Left forelimb (tissue), 1 donor: ENCODE measurements at places on chromosomes 3 and 15.

DNA sequence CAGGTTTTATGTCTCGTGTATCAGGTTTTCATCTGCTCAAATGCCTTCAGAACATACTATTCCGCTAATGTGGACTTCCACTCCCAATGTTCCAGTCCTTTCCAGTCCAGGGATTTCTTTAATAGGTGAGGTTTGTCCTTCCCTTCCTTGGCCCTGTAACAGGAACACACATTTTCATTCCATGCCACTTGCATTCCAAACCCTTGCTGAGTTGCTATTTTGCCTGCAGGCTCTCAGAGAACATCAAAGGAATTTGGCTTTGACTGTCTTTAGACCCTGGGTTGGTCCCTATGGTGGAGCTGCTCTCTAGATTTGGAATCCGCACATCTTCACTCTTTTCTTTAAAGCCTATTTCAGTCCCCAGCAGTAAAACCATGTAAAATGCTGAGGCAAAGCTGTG is 12.3 kb upstream of the ALCAM start:
- DNase-seq: no peak

DNA sequence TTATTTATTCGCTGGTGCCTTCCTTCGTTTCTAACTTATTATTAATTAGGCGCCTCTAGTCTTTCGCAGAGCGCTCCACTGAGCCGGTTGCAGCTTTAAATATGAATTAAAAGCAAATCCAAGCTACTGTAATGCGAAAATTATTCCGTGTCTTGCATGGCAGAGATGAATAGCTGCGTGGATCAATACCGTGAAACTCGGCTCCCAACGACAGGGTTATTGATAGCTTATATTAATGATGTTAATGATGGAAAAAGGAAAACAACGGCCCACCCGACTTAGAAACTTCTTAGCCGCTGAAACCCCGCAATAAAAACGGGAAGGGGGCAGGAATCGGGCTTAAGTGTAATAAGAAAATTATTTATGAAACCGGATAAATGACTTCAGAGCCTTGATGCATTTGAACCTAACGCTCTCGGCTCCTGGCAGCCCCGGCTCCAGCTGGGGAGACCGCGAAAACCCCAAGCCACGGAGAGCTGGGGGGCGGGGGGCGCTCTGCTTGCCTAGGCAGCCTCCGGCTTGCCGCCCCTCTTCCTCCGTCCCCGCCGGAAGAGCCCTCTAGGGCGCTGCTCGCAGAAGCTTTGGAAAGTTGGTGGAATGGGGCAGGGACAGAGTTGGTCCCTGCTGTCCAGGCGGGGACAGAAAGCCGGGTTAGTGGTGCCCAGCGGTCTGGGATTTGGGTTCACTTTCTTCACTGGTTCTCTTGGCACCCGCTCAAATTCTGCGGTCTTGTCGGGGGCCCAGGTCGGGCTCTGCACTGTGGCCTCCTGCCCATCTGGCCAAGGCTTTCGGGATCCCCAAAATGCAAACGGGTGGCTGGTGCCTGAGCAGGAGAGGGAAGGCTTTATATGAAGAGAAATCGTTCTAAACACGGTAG is 7.7 kb upstream of the ONECUT1 start:
- DNase-seq: no peak

GRCh38 chr15:33311312-33311971 is 675 bp downstream of the RYR3 start:
- no peak for DNase-seq

DNA sequence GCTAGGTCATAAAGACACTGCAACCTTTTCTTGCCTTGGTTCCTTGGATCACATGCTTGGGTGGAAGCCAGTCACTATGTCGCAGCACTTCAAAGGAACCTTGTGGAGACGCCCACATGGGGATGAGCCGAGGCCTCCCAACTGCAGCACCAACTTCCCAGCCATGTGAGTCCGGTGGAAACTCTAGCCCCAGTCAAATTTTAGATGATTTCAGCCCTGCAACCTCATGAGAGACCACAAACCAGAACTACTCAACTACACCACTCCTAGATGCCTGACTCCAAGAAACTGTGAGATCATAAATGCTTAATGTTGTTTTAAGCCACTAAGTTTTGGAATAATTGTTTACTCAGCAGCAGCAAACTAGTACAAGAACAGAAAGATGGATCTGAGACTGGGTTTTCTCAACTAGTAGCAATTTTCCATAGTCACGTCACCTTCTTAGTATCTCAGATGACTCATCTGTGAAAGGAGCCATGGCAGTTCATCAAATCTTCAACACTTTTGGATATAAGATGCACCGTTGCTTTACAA is 86.5 kb downstream of the MB21D2 start:
- DNase-seq: no peak

- DNase-seq: peak; percentile 69
Observed at GRCh38 chr15:64460724-64461720, 644 bp downstream of the ZNF609 start.

DNA sequence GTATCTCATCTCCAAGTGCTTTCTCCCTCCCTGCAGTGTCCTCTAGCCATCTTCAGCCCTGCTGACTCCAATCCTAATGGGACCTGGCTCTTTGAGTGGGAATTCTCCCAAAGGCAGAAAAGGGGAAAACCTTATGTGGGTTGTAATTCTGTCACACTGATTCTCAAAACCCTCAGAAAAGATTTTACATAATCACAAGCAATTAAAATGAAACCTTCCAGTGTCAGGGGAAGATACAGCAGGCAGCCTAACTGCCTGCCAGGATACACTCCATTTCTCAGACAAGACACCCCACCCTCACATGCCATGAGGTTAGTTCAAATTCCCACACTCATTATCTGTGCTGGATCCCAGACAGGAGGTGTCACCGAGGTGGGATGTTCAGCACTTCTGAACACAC is 121.4 kb downstream of the RFTN1 start:
- DNase-seq: no peak

DNA sequence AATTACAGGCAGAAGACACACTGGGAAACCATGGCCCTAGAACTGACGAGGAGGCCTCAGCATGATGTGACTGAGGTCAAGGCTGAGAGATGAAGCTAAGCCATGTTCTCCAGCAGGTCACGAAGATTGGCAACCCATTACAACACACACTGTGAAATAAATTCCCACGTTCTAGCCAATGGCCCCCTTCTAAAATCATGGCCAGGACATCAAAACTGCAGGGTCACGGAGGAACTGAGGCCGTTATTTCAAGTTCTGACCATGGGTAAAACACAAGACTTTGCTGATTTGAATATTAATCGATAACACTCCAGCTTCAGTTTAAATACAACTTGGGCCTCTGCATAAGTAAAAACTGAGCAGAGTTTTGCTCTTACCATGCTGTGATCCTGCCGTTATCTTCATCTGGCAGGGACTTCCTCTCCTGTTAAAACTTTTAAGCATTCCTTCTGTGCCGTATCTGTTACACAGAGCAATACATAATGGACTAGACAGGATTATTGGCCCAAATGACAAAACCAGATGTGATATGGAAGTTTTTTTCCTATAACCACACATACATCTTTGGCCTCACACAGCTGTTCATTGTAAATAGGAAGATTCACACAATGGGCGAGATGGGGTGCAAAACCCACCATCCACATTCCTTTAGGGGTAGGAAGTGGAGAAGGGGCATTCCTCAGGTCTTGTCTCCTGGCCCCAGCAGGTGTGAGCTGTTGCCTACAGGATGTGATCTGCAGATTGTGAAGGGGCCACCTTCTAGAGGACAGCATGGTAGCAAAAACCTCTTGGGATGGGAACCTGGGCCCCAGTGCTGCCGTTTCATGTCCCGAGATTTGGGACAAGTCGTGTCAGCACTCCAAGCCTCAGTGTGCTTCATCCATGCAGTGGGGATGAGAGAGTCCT is 207.4 kb downstream of the OPA1 start:
- DNase-seq: no peak

DNA sequence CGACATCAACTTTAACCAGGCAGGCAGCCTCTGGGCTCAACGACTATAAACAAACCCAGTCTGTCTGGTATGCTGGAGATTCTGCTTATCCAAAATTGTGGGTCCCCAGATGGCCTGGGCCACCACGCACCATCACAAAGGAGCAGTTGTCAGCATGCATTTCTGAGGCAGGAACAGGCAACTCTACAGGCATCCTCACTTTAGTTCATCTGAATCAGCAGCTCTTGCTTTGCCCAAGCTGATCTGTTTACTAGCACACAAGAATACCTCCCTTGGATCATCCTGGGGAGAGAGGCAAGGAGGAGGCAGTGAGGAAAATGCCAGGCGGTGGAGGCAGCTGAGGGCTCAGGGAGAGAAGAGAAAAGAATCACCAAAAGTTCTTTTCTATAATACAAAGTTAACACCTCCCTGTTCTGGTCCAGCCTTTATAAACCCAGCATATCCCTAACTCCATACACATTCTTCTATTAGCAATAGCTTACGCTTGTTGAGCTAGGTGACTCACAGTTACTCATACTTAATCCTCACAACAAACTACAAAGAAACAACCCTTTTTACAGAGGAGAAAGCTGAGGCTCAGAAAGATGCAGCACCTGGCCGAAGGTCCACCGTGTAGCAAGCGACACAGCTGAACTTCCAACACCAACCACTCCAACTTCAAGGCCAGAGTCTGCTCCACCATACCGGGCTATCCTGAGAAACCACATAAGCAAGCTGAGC is 33.6 kb downstream of the ZDHHC3 start:
- no peak for DNase-seq

DNA sequence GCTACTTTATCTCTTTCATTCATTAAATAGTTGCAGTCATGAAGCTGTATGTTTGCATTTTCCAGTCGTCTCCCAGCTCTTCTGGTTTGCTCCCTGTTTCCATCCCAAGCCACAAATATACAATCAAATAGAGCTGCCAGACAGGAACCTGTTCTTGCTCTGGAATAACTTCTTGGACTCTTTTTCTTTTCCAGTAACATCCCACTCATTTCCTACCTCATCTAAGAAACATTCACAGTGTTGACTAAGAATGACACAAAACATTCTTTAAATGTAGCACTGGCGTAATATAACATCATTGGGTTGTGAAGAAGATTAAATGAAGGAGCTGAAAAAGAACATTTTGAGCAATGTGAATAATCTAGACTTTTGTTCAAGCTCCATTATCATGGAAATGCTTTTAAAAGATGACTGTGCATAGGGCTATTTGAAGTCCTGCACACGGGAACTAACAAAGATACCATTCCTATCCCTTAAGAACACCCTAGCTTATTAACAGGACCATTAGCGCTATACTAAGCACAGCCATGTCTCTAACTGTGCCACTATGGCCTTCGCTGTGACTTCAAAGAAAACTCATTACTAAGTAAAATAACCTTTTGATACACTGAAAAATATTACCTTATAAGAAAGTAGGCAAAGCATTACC is 574.0 kb downstream of the NAALADL2 start:
- DNase-seq: no peak

DNA sequence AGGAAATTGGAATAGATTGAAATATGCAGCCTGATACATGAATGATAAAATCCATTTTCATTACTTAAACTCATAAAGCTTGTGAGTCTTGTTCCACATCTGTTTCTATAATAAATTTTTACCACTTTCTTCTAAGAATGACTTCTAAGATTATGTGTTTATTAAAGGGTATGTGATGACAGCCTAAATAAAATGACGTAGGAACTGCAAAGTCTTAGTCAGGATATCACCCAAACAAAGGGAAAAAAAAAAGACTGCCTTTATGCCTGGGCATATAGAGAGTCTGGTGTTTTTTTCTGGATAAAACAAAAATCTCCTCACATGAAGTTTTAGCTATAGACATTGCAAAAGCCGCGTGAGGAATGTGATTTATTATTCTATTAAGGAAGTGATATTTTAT is 844.0 kb downstream of the DIPK2A start:
- no peak for DNase-seq

- no peak for DNase-seq
Observed at GRCh38 chr3:194779729-194780224, 94.1 kb downstream of the FAM43A start.
